NCI-H69 (cell line): ENCODE measurements at places on chromosomes 1 and 21.

DNA sequence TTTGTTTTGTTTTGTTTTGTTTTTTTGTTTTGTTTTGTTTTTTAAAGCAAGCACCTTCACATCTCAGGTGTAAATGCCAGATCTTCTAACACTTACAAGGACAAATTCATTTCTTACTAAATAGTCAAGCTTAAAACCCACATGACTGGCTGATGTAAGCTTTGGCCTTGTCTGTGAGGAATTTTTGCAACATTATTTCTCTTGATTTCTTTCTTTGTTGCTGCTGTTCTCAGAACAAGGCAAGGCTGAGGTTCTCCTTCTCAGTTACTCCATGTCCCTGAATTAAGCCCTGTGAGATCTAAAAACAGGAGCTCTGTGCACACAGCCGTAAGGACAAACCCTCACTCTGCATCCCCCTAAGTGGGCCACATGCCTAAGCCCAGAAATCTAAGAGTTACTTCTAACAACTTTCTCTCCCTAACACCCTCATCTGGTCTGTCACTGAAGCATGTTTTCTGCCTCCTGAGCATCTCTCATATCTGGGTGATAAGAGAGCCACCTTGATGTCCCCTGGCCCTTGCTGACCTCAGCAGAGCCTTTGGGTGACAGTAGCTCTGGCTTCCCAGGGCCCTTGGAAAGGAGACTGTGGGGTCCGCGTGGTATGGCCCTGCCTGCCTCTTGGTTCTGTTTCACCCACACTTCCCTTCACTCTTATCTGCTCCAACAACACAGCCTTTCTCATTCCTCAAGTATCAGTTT is 81.2 kb upstream of the HOOK1 start:
- no peak for DNase-seq

DNA sequence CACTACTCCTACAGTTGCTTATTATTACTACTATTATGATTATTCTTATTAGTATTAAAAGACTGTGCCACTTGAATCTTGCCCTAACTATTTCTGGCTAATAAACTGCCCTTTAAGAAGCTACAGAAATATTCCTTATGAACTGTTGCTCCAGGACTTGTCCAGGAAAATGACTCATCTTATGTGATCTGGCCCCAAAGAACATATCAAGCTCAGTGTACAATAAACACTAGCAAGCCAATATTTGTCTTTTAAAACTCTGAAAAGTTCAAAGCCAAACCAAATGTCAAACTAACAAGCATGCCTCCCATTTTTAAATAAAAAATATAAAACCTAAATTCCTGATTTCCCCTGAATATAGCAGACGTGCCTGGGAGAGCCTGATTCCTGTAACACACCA is 88.7 kb upstream of the SIM2 start:
- no peak for DNase-seq

GRCh38 chr1:209349363-209350308 is 233.9 kb upstream of the CAMK1G start:
- peak; percentile 4 for DNase-seq

DNA sequence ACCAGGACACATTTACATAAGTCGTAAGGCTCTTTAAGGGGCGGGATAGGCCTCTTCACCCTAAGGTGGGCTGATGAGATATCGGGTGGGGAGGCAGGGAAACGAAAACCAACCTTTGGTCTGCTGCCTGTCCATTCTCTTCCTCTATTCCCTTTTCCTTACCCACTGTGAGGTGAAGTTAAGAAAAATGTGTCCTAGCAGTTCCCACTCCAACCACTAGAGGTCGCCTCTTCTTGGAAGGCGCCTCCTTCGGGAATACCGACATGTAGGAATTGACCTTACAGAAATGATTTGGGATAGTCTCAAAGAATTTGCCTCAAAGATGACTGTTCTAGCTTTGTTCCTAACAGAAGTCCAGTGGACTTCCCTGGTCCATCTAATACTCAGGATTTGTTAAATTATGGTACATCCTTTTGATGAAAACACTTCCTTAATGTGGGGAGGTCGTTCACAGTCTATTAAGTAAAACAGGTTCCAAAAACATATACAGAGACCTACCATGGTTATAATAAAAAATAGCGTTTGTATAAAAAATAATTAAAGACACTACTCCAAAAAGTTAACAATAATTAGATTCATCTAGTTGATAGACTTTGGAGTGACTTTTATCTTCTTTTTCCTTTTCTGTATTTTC is 14.1 kb downstream of the AZIN2 start:
- DNase-seq, result peak; percentile 60

GRCh38 chr1:44630116-44630515 is 44.2 kb downstream of the TMEM53 start:
- DNase-seq, result no peak

- no peak for DNase-seq
Observed at GRCh38 chr1:168348146-168348709, 67.6 kb downstream of the TBX19 start.

DNA sequence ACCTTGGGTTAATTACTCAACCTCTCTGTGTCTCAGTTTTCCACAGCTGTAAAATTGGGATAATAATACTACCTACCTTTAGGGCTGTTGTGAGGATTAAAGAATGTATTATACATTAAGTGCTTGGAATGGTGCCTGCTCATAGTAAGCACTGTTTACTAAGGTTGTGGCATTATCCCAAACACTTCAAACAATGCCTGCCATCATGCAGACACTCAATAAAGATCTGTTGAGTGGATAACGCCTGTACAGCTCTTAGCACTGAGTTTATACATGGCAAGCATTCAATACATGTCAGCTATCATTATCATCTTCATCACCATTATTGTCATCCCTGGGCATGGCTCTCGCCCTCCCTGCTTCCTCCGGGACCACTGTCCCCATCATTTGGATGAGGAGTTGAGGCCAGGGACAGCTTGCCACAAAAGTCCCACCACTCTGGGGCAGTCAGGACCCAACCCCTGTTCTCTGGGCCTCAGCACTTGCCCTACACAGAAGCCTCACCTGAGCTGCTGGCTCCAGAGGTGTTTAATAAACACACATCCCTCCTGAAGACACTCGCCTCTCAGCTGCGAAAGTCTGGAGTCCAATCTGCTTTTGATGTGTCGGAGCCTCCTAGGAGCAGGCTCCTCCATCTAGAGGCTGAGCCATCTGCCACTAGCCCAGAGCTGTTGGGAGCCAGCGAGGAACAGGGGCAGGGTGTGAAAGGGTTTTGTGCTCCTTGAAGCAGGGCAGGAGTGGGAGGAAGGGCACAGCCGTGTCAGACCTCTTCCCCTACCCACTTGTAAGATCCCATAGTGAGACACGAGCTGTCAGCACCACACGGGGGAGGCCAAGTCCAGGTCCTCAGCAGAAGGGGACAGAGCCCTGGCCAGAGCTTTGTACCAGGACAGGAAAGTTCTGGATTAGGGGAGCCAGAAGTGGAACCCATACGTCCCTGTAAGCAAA is 80.9 kb upstream of the ZC3H12A start:
- peak; percentile 67 for DNase-seq

DNA sequence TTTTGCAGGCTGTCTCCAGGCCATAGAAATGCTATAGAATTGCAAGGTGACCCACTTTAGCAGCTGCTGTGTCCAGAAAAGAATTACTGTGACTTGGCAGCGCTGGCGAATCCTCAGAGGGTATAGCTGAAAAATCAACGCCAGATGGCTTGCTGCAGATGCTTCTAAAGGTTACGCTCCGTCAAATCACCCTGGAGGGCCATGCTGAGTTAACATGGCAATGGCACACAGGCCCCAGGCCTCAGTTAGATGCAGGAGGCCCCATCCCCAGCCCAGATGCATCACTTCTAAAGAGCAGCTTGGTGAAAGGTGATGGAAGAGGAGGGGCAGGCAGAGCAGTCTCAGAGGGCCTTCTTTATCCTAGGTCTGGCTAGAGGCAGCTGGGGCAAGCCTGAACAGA is 18.0 kb downstream of the KIAA1614 start:
- peak; percentile 99 for DNase-seq

- DNase-seq, result peak; percentile 32
Observed at GRCh38 chr1:91501971-91502671, 1.5 kb downstream of the CDC7 start.

GRCh38 chr1:53545663-53546408 is 86.6 kb downstream of the DMRTB1 start:
- peak; percentile 43 for DNase-seq

- peak; percentile 73 for DNase-seq
Observed at GRCh38 chr1:72634946-72635345, 352.6 kb upstream of the NEGR1 start.

DNA sequence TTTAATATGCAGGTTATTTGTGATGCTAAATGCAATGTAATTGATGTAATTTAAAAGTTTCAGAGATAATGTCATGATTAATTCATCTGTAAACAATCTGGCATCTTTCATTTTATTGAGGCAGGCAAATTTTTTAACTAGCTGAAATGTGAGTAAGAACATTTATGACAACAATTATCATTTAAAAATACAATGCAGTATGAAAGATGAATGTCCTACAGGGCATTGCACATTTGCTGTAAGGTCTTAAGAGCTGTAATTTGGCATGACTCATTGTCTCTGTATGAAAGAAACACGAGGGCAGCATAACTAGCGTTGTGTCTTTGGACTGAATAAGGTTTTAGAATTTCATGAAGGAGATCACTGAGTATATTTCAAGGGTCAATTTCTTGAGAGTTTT is 642.8 kb downstream of the PLA2G4A start:
- DNase-seq, result peak; percentile 96
